HFF-Myc (cell line): ENCODE measurements at places on chromosomes 7 and 10.

- no peak for DNase-seq
Observed at GRCh38 chr10:1074052-1074747, 18.0 kb downstream of the WDR37 start.

DNA sequence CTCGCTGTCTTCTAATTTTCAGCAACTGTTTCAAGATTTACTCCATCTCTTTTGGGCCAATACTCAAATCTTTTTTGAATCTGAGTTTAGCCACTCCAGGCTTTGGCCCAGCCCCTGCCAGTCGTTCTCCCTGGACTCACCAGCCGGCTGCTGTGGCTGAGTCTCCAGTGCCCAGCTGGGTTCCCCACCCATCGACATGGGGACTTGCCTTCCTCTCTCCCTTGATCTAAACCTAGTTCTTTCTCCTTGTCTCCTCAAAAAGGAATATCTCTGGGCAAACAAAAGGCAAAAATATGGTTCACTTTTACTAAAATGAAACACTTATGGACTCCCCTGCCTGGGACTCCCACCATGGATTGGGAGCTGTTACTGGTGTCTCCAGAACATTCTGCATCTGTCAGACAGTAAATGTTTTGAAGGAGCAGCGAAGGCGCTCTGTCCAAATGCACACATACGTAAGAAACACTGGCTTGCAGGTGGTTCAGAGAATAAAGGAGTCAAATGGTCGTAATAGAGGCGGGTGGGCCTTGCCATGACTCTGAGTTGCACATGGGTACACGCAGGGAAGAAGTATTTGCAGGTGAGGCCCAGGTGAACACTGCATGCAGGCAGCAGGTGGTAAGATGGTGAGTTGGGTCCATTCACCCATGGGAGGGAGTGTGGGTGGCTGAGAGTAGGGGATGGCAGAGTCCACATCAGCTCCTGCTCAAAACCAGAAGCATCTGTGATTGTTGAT lies 35.5 kb upstream of the HABP2 start:
- DNase-seq, result no peak

DNA sequence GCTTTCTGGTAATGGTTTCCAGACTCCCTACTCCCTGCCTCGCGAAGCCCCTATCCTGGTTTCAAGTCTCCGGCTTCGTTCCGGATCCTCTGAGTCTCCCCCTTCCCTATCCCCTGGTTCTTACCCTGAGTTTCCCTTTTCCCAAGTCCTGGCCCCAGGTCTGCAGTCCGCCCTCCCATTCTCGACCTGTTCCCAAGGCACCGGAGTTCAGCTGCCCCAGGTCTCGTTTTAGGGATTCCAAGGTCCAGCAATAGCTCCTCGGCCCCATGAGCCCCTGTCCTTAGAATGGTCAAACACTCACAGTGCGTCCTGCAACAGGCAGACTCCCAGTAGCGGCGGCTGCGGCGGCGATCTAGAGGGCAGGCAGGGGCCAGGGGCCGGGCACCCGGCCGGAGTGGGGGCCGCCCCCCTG lies 274 bp downstream of the PITX3 start:
- no peak for DNase-seq

- no peak for DNase-seq
Observed at GRCh38 chr10:3255616-3256015, 83.0 kb upstream of the PITRM1 start.

- no peak for DNase-seq
Observed at GRCh38 chr7:84799106-84799505, 387.8 kb downstream of the SEMA3D start.

- DNase-seq, result no peak
Observed at GRCh38 chr7:47556511-47557180, 25.3 kb downstream of the TNS3 start.
